ENCODE measurements at places on chromosomes 5 and 9.

- no peak for DNase-seq
These were observed 168.1 kb upstream of the RASEF start for GRCh38 chr9:83231039-83231438.

DNA sequence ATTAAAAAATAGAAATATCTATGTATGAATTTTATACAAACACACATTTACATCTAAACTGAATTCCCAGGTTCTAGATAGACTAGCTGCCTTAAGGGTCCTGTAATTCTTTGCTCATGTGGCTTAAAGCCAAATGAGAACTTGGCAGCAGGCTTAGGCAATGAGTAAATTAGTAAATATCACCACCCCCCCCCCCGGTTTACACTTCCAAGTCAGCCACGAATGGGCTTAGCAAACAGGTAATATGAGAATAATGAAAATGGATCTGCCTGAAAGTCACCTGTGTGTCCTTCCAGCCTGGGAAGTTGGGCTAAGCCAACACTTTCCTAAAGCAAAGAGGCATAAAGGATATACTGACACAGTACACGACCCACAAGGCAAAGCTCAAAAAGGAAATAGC is 108.6 kb downstream of the KLHL3 start:
- DNase-seq: peak; percentile 14

GRCh38 chr5:73119451-73120157 is 771 bp upstream of the TMEM171 start:
- no peak for DNase-seq

DNA sequence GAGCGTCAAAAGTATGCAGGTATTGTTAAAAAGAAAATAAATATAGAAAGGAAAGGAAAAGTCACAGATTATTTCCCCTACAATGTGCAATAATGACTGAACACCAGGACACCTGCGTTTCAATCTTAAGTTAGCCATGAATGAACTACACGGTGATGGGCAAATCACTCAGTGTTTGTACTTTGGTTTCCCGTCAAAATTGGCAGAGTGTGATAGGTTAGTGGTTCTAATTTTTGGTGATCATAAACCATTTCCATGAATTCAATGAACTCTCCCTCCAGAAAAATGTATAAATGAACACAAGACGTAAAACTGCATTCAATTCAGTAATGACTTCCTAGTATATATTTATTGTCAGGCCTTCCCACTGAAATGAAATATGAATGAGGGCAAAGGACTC is 59.0 kb upstream of the ITGA1 start:
- DNase-seq: no peak

DNA sequence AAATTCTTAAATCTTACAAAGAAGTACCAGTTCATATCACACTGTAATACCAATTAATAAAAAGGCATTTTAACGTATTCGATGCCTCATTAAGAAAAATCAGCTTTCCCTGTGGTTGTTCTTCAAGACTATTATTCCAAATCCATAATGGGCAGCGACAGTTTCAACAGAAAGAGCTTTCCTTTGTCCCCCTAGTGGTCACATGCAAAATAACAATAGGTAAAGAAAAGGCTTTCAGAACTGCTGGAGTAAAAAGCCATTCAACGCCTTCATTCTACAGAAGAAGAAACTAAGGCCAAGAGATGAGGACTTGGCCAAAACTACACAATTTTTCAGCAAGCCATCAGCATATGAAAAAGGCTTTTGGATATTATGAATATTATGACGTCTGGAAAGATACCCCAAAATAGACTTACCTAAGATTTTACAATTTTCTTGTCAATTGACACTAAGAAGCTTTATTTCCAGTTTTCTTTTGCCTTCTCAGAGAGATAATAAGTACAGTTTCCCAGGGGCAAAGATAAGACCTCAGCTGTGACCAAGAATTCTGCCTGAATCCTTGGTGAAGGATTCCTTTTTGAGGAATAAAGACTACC is 6.7 kb upstream of the CDH6 start:
- peak; percentile 42 for DNase-seq

DNA sequence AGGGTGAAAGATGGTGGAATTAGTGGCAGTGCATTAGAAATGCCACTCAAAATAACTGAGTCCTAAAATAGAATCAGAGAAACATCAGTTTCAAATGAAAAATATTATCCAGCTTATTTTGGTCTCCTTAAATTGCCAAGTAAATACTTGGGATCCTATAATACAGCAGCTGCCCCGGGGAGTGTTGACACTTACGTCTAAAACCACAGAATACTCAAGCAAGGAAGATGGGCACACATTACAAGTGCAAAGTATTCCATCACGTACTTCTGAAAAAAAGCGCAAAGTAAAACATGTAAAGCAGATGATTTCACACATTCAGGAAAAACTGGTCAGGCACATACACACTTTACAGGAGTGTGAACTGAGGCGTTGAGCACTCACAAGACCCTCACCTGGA is 2.4 kb upstream of the ARHGEF37 start:
- DNase-seq: peak; percentile 13

DNA sequence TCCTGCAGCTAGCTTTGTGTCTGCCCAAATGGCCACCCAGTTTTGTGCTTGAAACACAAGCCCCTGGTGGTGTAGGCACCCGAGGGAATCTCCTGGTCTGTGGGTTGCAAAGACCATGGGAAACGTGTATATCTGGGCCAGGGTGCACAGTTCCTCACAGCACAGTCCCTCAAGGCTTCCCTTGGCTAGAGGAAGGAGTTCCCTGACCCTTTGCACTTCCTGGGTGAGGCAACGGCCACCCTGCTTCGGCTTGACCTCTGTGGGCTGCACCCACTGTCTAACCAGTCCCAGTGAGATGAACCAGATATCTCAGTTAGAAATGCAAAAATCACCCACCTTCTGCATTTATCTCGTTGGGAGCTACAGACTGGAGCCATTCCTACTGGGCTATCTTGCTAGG is 865.0 kb upstream of the ACO1 start:
- DNase-seq: no peak

GRCh38 chr5:124866355-124867136 is 120.1 kb upstream of the ZNF608 start:
- peak; percentile 9 for DNase-seq

DNA sequence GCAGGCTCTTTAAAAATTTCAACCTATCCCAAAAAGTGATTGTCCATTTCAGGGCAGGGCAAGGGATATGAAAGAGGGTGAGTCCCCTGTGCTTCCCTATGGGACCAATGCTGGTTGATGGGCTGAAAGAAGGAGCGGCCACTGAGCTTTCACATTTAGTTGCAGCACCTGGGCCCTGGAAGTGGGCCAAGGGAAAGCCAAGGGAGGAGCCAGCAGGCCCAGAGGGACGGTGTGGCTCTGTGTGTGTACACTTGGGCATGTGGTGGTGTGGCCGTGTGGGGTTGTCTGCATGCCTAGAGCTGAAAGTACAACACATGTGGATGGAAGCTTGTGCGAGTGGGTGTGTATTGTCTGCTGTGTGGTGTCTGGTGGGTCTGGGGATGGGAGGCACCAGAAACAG is 14.0 kb upstream of the PSMD5 start:
- no peak for DNase-seq

DNA sequence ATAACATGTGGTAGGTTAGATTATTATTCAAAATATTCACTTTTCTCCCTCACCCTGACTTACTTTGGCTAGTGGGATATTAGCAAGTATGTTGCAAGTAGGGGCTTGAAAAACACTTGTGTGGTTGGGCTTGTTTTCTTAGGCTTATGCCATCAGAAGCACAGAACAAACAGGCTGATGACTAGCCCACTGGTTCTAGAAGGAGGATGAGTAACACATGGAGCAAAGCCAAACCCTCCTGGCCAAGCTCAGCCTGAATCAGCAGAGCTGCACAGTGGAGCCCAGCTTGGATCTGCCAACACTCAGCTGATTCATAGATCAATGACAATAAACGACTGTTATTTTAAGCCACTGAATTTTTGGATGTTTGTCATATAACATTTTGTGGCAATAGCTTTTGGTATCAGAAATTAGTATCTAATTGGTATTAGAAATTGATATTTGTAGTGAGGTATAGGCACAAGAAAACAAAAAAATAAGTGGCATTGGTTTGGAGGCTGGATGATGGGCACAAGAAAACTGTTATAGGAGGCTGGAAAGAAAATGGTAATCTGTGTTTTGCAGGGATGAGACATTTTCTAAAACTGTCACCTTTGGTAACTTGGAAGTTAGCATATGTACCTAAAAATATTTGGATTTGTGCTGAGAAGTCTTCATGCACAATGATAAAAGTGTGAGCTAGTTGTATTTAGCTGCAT is 46.1 kb upstream of the ZBED3 start:
- DNase-seq: no peak

- DNase-seq: no peak
These were observed 76.6 kb downstream of the CD180 start for GRCh38 chr5:67120032-67120431.

GRCh38 chr5:113218200-113218599 is 216.6 kb downstream of the TSSK1B start:
- no peak for DNase-seq

DNA sequence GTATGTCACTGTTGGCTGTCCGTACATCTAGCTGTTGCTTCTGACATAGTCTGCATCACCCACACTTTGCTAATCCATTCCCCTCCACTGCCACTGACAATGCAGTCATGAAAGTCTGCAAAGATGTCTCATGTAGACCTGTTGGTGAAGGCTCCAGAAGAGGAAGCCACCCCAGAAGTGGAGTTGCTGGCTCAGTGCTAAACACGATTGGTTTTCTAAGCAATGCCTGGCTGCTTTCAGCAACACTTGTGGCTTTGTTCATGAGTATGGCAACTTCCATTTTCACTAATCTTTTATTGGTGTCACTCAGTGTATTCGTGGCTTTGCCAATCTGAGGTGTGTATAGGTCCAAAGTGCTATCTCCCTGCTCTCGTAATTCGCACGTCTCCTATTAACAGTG is 288.1 kb downstream of the GADD45G start:
- no peak for DNase-seq

DNA sequence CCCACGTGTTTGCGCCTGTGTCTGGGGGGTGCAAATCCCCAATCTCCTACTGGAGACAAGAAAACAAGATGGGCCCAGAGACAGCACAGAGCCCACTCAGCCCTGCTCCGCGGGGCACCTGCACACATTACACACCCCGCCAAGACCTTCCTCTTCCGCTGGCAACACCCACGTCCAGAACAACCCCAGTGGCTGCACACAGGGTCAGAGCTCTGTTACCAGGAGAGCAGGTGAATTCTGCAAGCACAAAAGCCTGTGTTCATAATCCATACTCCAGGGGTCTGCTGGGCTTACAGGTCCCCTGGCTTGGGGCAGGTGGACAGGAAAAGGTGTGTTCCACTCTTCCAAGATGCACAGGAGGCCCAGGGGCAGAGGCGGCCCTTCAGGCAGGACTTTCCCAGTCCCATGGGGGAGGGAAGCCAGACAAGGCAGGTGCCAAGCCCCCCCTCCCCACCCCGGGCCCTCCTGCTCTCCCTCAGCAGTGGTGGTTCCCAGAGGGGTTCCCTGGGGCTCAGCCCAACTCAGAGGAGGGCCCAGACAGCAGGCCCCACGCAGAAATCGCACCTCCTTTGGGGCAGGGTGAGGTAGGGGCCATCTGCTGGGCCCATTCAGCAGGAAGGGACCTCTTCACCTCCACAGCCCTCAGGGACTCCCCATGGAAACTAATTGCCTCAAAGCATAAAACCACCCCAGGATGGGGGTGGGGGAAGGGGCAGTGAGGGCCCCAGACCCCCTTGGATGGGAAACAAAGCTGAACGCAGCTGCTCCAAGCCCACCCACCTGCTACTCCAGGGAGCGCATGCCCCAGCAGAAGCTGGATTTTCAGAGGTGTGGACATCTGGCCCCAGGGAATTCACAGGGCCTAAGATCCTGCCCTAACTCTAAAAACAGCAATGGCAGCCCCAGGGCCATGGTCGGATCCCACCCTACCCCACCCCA is 105.3 kb downstream of the VAV2 start:
- DNase-seq: peak; percentile 84

DNA sequence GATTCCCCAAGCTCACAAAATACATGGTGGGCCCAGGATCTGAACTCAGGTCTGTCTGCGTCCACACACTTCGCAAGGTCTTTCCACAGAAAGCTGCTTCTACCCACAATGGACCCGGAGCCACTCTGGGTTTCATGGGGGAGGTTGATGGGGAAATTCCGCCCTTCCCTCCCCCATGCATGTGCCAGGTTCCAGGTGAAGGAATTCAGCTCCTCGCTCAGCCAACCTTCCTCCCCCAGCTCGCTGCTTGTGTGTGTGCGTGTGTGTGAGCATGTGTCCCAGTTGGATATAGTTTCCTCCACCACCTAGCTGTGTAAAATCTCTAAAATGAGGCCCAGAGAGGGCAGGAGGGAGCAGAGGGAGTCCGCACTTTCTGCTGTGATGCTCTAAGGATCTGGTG is 1.0 kb downstream of the PTGS1 start:
- DNase-seq: no peak

- peak; percentile 68 for DNase-seq
These were observed 150.1 kb upstream of the STK32A start for GRCh38 chr5:147084702-147085101.

- DNase-seq: no peak
These were observed 456.6 kb upstream of the ARRDC3 start for GRCh38 chr5:91839721-91840120.

GRCh38 chr9:91154686-91155085 is 207.0 kb downstream of the AUH start:
- DNase-seq: no peak

Measured in NCI-H146 (cell line).